ENCODE measurements at places on chromosomes 5 and 9.
A peak's percentile ranks its signal among the peaks of the same experiment; 100 is the strongest.

DNA sequence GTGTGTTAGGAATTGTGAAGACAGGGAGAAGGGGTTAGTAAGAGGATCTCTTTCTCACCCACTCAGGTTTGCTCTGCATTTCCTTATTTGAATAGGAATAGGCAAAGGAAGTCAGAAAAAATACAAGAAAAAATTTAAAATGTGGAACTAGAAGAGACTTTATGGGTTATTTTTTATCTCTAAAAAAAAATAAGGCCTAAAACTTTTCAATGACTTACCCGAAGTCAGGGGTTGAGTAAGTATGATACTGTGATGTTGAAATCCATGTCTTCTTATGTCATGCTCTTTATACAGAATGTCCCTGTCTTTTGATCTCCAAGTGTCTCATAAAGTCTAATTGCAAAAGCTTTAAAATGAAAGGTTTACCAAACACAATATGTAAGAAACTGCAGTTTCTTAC lies 148.3 kb upstream of the PIK3R1 start:
- no peak for DNase-seq

DNA sequence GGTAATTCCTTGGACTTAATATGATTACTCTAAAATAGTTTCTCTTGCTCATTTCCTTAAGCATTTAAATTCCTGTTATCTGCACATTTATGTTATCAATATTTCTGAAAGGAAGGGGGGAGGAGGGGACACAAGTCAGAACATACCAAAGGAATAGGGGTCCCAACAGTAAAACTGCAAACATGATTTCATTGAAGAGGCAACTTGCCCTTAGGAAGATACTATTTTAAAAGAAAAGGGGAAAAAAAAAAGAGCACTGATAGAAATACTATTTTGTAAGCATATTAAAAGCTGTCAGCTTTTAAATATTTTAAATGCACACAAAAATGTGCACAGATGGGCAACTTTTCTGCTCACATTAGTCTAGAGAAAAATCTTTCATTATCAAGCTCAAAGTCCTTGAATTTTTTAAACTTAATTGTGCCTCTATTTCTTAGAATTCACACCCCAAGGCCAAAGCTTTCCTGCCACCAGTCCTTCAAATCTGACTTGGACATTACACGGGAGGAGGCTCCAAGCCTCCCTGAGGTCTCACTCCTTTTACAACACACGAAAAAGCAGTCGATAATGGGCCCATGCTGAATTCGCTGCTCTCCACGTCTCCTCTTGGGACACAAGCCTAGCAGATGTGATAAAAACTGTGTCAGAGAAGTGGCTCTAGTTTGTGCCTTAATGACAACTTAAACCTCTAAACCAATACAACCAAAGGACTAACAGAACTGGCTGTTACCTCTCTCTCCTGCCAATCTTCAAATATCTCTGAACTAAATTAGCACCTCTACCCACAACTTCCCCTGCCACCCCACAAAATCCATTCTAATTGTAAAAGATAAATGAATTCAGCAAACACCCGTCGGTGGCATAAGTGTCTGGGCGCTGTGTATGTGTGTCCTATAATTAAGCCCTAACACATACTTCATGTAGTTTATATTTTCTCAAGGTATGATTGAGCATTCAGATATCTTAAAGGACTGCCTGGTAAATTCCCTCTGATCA lies 154.3 kb downstream of the DENND1A start:
- DNase-seq, result no peak

DNA sequence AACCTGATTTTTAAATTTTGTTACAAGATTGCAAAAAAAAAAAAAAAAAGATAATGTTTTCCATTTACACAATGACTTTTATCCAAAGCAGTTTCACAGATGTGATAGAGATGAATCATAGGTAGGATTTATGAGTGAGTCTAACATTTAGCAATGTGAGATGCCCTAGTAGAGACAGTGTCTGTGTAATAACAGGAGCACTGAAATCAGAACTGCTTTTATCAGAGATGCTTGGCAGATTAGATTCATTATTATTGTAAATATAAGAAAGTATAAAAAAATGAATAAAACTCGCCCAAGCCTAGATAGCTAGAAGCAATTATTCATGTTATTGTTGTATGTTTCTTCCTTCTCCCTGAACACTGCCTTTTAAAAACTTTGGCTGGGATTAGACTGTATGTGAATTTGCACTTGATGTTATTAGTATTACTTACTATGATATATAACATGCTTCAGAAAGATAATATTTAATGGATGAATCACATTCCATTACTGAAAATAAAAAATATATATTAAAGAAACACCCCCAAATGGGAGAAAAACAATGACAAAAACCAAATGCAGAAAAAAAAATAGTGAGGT lies 567.3 kb upstream of the KLF4 start:
- DNase-seq, result no peak

DNA sequence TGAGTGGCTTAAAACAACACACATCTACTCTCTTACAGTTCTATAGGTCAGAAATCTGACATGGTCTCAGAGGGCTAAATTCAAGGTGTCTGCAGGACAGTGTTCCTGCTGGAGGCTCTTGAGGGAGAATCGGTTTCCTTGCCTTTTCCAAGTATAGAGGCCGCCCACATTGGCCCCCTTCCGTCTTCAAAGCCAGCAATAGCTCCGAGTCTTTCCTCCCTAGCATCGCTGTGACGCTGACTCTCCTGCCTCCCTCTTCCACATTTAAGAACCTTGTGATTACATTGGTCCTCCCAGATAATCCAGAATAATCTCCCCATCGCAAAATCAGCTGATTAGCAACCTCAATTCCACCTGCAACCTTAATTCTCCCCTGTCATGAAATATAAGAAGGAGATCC lies 81.3 kb upstream of the IER5L start:
- DNase-seq, result no peak

- no peak for DNase-seq
These were observed 8.1 kb upstream of the RNU6ATAC start for GRCh38 chr9:134172198-134173126.

DNA sequence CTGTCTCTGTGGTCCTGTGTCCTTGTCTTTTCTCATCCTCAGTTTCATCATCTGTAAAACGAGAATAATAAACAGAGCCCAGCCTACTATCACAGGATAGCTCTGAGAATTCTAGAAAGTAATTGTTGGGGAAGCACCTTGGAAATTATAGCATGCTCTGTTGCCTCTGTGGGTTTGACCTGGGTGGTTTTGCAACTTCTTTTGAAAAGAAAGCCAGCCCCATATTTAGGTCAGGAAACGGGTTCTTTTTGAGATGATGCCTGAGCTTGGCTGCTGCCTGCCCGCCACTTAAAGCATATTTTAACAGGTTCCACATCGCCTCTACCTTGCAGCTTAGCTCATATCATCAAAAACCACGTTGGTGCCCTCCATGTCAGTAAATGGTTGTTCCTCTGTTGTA lies 111.1 kb downstream of the TLR4 start:
- no peak for DNase-seq

GRCh38 chr5:152331718-152332117 lies 73.4 kb downstream of the NMUR2 start:
- DNase-seq, result no peak

GRCh38 chr9:125810161-125810560 lies 63.0 kb downstream of the PBX3 start:
- no peak for DNase-seq

GRCh38 chr9:110623462-110624025 lies 44.0 kb upstream of the SVEP1 start:
- no peak for DNase-seq

GRCh38 chr5:124546643-124547042 lies 199.8 kb downstream of the ZNF608 start:
- no peak for DNase-seq

- peak; percentile 17 for DNase-seq
These were observed 5.2 kb downstream of the SPATA31E1 start for GRCh38 chr9:87887661-87888480.

GRCh38 chr5:43620944-43621505 lies 18.0 kb downstream of the NNT start:
- no peak for DNase-seq

DNA sequence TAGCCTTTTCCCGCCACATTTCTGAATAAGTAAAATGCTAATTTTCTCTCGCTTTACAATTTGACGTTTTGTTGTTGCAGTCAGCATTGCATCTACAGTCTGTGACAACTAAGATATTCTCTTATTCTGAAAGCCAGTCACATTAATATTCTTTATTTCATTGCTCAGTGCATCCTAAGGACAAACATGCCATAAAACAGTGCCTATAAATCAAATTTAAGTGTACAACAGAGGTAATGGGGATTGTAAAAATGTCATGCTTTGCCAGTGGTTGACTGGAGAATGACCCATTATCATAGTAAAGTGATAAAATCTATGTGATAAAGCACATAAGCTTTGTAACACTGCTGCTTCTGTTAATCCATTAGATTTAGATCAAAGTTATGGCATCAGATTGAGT lies 1850.0 kb upstream of the ACO1 start:
- no peak for DNase-seq

DNA sequence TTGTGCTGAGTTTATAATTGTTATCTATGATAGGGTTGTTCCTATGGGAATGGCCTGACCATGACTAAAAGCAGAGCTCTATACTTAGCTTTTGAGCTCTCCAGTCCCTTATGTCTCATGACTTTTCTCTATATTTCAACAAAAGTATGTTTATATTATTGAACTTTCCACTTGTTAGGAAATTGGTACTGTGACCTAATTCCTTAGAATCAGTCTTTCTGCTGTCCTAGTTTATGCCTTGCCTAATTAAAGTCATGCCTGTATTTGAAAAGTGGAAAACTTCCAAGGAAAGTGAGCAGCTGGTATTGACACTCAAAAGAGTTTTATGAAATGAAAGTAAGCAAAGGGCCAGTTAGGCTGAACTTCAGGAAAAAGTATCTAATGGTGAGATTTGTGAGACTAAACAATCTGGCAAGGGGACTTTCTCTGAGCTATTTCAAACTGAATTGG lies 68.6 kb downstream of the XRCC4 start:
- no peak for DNase-seq
